ENCODE measurements at places on chromosomes 1 and 21.

DNA sequence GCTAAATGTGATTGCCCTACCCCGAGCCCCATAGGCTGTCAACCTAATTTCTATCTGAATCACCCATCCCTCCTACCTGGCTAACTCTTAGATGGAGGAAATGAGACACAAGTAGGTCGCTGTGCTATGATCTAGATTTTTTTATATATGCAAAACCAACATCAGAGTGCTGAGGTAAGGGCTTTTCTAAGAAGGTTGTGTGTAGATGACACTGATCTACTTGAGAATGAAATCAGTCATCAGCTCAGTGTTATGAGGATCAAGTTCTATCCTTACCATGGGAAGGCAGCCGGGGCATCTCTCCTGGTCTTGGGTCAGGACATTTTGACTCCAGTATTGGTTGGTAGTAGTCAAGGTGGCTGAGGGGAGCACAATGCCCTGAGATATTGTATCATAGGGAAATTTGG is 23.6 kb downstream of the SLAMF1 start:
- no peak for DNase-seq

- DNase-seq, result peak; percentile 21
Measured at GRCh38 chr1:67652800-67653199, 32.2 kb upstream of the GADD45A start.

- no peak for DNase-seq
Measured at GRCh38 chr1:15835205-15835740, 12.2 kb upstream of the SPEN start.

DNA sequence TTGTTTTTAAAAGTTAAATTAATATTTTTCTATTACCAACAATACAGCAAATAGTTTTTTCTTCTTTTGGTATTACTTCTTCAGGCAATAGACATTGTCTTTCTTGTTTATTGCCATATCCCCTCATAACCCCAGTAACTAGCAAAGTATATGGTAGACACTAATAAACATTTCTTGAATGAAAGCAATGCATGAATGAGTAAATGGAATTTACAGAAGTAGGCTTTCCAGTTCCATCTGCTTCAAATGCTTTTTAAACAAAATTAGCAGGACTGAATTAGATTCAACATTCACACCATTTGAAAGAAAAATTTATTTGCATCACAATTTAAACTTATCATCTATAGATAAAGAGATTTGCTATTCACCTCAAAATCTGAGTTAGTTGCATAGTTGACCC is 5.6 kb upstream of the DR1 start:
- no peak for DNase-seq

GRCh38 chr1:226990133-226990716 is 50.1 kb downstream of the COQ8A start:
- DNase-seq, result no peak

DNA sequence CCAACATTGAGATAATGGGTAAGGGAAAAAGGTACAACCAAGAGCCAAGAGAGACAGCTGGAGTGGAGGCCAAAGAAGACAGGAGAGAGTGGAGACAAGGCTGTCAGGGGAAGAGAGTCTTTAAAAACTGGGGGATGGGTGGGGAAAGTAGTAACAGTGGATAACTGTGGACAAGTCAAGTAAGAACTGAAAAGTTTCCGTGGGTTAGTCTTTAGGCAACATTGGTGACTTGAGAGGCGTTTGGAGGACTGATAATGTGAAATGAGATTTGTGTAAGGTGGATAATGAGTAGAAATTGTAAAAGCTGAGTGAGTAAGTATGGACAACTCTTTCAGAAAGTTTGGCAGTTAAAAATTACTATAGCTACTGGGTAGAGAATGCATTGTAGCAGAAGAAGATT is 10.4 kb downstream of the PPP2R5A start:
- DNase-seq, result no peak

DNA sequence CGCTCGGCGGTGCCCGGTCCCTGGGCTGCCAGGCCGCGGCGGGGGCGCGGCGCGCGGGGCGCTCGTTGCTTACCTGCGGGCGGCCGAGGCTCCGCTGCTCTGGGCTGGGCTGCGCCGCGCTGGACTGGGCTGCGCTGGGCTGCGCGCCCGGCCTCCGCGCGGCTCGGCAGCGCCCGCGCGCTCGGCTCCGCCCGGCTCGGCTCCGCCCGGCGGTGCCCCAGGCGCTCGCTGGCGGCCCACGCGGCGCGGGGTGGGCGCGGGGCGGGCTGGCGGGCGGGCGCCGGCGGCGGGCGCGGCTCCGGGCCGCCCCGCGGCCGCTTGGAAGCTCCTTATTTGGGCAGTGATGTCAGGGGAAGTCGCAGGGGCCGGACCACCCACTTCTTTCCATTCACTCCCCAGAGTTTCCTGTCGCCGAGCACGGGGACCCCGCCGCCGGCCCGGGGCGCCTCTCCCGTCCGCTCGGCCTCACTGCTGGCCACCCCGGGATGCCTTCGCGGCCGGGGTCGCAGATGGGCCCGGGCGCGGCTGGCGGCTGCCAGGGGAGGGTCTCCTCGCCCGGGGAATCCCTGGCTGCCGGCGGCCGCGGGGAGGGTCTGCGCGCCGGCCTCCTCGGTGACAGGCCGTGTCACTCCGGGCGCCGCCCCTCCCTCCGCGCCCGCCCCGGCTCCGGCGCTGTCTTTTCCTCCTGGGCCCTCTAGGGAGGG is 177.7 kb upstream of the EDN2 start:
- peak; percentile 64 for DNase-seq

DNA sequence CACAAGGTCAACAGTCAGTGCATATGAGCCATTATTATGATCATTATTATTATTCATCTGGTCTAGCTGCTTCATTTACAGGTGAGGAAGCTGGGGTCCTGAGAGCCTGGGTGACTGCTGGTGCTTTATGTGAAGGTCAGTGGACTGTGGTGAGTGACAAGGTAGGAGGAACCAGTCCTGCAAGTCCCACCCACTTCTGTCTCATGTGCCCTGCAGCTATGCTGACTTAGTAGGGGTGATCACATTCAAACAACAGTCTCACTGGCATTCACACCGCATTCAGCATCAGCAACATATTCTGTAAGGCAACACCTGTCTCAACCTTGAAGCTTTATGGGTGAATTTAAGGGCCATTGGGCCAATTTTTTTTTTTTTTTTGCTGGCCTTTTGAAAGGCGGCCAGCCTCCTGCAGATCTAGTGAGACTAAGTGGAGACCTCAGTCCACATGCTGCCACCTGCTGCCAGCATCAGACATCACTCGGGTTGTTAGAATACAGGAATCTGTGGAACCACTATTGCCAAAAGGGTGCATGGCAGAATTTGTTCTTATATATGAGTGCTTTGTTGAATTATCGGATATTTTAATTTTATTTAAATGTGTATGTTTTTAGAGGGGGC is 59.9 kb upstream of the CACNA1E start:
- DNase-seq, result peak; percentile 73

DNA sequence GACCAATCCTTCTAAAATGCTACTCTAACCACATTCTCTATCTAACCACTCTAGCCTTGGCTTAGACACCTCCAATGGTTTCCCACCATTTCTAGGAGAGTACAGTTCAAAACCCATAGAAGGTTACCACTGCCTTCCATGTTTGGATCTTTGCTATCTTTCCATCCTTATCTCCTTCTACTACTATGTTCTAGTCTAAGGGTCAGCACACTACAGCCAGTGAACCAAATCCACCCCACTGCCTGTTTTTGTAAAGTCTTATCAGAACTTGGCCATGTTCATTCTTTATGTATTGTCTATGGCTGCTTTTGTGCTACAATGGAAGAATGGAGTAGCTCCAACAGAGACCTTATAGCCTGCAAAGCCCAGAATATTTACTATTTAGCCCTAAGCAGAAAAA is 6.2 kb downstream of the MTF1 start:
- no peak for DNase-seq

DNA sequence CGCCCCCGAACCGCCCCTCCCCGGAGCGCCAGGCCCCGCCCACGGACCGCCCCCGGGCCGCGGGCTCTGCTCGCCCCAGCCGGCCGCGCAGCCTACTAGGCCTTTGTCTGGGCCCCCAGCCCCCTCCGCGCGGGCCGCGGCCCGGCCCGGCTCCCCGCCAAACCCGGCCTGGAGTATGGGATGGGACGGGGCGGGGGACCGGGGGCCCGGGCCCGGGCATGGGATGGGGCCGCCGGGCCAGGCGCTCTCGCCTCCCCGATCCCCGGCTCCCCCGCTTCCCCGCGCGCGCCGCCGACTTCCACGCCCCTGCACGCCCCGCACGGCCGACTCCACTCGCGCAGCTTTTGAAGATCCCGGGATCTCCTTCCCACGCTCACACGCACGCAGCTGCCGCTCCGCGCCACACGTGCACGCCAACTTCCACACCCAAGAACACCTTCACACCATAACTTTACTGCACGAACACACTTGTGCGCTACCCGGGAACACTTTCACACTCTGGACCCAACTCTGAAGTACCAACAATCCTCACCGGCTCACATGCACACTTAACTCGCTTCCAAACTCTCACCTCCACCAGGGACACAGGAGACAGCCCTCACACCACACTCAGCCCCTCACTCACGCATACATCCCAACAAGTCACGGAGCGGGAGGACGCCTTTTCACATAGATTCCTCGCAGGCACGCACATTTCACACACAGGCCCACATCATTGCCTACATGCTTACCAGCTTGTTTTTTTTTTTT is 437 bp upstream of the HSPG2 start:
- peak; percentile 90 for DNase-seq

DNA sequence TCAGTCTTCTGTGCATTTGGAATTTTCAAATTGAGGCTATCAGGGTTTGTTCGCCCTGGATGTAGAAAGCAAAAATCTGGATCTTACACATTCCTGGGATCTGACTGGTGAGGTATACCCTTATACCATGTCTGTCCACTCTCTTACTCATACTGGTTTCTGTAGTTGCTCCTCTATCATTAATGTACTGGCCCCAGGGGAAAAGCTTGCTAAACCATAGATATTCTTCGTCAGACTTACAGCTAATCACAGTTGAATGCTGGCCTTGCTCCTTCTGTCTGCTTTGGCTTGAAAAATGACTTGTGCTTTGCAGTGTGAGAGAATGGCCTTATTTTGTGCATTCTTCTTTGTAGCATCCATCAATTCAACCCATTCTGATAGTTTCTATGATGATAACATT is 30.5 kb downstream of the TBCE start:
- no peak for DNase-seq

- DNase-seq, result no peak
Measured at GRCh38 chr1:78619803-78620579, at the start of gene IFI44L. Gene IFI44L (plus strand): TSS chr1:78620448. CDS start chr1:78627916, 7,468 bp downstream.

DNA sequence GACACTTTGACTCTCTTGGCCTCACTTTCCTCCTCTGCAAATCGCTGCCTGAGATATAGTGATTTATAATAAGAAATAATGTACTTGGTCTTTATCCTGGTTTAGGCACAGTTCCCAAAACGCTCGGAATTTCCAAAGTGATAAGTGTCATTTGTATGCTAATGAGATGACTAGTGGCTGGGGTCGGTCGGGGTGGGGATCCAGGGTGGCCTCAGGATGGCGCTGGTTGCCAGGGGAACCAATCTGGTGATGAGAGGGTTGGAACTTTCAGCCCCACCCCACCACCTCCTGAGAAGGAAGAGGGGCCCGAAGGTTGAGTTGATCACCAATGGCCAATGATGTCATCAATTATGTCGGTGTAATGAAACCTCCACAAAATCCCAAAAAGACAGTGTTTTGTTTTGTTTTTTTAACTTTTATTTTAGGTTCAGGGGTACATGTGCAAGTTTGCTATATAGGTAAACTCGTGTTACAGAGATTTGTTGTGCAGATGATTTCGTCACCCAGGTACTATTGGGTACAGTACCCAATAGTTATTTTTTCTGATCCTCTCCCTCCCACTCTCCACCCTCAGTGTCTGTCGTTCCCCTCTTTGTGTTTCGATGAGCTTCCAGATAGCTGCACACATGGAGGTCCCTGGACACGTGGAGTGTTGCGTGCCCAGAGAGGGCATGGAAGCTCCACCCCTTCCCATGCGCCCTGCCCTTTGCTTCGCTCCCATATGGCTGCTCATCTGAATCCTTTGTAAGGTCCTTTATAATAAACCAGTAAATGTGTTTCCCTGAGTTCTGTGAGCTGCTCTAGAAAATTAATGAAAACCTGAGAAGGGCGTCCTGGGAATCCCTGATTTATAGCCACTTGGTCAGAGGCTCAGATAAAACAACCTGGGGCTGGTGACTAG is 97.2 kb downstream of the KCNN3 start:
- peak; percentile 86 for DNase-seq

Data from GM23338 (cell line).